Hepatic stellate cell (primary cell): ENCODE measurements at places on chromosomes 4 and X.

DNA sequence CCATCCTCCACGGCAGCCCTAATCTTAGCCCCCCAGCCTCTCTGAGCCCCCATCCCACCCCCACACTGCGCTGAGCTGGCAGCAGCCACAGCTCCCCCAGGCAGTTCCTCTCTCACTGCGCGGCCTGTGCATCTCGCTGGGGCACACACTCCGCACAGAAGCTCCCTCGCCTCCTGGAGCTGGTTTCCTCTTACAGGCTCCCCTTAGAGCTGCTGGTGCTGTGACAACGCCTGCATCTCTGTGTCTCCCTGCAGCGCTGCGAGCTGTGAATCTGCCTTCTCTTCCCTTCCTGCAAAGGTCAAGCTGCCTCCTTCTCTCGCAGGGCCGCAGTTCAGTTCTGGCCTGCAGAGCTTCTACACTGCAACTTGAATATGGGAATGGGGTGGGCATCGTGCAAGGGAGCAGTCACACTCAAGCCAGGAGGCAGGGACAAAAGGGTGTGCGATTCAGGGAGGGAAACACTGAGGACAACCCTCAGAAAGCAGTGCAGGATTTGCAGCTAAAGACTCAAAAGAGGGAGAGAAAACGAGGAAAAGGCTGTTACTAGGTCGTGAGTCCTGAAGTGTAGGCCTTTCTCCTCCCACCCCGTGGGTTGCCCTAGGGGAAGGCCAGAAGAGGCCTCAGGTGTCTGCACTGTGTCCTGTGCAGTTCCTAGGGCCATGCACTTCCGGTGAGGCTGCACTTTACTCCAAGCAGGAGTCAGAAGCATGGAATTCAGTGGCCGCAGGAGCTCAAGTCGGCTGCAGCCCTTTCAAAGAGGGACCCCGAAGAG, 87.0 kb downstream of the BCOR start:
- no peak for DNase-seq

GRCh38 chrX:133482056-133482952, 67.0 kb upstream of the GPC4 start:
- DNase-seq, result no peak

DNA sequence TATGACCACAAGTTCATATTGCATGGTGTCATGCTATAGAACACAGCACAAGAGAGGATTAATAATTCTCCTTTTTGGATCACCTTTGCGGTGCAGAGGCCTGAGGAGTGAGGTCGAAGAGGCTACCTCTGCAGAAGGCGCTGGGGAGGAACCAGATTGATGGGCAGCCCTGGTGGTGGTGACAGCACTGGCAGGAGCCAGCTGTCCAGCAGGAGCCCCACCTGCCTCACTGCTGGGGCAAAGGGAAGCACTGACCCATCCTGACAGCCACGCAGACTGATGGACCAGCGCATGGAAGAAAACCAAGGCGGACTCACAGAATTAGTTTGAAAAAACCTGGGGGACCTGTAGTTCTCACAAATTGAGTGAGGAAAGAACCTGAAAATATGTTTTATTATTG, 50.9 kb downstream of the COX18 start:
- no peak for DNase-seq

GRCh38 chrX:101220662-101221260, 1.2 kb downstream of the DRP2 start:
- no peak for DNase-seq

GRCh38 chr4:93237521-93237920, 591.0 kb upstream of the ATOH1 start:
- no peak for DNase-seq

DNA sequence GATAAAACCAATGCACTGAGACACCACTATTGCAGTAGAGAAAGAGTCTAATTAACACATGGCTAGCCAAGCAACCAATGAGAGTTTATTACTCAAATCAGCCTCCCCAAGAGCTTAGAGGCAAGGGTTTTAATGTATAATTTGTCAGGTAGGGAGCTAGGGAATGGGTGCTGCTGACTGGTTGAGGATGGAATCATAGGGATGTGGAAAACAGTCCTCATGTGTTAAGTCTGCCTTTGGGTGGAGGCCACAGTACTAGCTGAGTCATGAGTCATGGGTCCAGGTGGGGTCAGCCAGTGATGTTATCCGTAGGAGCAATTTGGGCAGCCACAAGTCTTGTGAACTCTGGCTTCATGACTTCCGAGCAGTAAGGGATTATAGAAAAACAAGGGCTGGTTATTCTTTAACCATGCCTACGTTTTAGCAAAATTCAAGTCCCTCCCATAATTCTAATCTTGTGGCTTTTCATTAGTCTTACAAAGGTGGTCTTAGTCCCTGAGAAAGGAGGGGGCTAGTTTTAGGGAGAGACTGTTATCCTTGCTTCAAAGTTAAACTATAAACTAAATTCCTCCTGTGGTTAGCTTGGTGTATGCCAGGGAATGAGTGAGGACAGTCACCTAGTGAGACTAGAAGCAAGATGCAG, 25.1 kb upstream of the PLAC8 start:
- no peak for DNase-seq

GRCh38 chr4:86977621-86978184, 42.9 kb downstream of the AFF1 start:
- peak; percentile 42 for DNase-seq

GRCh38 chr4:168893807-168894206, 116.2 kb downstream of the CBR4 start:
- no peak for DNase-seq

DNA sequence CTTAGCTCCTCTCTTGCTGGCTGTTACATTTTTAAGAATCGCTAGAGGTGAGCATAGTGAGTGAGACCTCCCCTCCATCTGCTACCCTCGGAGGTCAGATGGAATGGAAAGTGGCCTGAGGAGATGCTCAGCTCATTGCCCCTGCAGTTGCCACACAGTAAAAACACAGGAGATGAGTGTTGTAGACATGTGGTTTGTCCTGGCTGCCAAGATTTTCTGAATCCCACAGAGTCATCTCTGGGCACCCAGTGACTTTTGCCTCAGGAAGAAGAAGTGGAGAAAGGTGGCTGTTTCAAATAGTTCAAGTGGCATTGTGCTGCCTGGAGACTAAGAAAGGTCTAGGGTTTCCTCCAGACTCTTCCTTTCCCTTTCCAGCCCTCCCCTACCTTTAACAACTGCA, 271.0 kb downstream of the STK32B start:
- DNase-seq, result no peak

DNA sequence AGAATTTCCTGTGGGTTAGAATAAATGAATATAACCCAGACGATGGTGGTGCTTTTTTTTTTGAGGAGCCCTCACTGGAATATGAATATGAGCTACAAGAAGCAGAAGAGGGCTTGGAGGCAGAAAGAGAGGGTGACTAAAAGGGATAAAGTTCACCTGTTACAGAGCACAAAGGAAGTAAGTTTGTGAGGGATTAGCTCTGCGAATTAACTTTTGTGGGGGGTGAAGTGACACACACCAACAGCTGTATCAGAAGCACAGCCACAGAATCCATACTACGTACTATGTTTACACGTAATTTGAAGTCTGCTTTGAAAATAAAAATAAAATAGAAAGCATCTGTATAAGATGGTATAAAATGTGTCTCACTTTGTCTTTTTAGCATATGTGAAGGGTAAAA, 963.6 kb upstream of the DIAPH2 start:
- DNase-seq, result no peak

GRCh38 chr4:38453253-38453881, 210.6 kb upstream of the KLF3 start:
- DNase-seq, result no peak

- DNase-seq, result no peak
Measured at GRCh38 chr4:88448889-88449288, 8.0 kb upstream of the HERC5 start.

GRCh38 chr4:169756971-169757574, 671 bp downstream of the HPF1 start:
- no peak for DNase-seq

DNA sequence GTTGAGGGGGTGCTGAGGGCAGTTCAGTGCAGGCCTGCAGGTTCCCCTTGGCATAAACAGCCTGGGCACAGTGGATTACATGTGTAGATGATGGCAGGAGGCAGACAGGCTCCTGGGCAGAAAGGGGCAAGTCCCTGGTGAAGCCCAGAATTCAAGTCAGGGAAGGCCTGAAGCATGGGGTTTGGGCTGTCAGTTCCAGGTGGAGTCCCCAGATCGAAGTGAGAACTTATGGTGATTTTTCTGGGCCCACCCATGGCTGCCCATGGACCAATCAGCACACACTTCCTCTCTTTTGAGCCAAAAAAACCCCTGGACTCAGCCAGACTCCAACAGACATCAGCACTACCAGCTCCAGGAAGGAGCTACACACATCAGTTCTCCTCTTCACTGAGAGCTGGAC, 529.1 kb downstream of the PPARGC1A start:
- no peak for DNase-seq

- DNase-seq, result peak; percentile 18
Measured at GRCh38 chr4:47482326-47482725, 2.7 kb upstream of the ATP10D start.

DNA sequence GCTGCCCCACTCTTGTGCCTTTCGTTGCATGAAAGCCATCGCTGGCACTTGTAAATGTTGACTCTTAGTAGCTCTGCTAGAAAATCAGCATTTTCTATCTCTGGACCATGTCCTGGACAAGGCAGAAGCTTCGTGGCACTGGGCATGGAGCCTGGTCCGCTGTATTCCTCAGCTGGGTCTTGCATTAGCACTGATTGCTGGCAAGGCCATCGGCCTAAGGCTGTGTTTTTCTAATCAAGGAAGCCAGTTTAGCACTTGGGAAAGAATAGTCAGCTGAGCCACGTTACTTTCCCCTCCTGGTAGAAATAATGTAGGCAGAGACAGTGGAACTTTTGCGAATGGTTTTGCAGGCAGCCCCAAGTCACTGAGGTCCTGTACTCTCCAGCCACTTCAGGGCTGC, 180.2 kb upstream of the EOLA2 start:
- no peak for DNase-seq

GRCh38 chrX:47229427-47229826, 3.4 kb upstream of the USP11 start:
- no peak for DNase-seq

- no peak for DNase-seq
Measured at GRCh38 chr4:57265831-57266582, 155.8 kb upstream of the IGFBP7 start.

GRCh38 chrX:40471965-40472648, 108.7 kb upstream of the ATP6AP2 start:
- DNase-seq, result peak; percentile 43

- no peak for DNase-seq
Measured at GRCh38 chr4:145625677-145626622, 6.8 kb downstream of the MMAA start.

DNA sequence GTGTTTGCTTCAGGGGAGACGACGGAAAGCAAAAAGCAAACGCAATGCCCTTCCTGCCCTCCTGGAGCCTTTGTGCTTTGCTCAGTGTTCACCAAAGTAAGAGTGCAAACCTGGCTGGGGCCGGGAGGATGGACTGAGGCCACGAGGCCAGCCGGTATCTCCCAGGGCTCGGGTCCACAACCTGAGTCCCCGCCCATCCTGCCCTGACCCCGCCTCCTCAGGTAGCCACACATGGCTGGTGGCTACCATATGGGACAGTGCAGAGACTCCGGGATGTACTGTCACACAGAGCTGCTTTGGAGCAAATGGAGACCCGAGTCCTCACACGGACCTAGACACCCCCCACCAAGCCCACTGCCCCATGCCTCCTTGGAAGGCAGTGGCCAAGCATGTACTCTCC, 4.8 kb downstream of the ATP2B3 start:
- DNase-seq, result no peak

GRCh38 chr4:103092245-103092644, 7.4 kb downstream of the BDH2 start:
- DNase-seq, result no peak

DNA sequence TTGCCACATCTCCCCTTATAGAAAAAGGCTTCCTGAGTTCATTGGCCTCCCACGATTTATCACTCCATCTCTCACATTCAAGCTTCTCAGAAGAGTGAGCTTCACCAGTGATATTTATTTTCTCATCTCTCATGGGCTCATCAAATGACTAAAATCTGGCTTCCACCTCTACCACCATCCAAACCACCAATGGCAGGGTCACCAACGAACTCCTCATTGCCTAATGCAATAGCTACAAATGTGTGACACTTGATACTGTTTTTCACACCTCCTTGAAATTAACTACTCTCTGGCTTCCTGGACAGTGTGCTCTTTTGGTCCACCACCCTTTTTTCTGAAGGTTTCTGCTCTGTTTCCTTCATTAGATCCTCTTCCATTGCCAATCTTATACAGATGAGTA, 129.0 kb downstream of the SH2D1A start:
- DNase-seq, result no peak

DNA sequence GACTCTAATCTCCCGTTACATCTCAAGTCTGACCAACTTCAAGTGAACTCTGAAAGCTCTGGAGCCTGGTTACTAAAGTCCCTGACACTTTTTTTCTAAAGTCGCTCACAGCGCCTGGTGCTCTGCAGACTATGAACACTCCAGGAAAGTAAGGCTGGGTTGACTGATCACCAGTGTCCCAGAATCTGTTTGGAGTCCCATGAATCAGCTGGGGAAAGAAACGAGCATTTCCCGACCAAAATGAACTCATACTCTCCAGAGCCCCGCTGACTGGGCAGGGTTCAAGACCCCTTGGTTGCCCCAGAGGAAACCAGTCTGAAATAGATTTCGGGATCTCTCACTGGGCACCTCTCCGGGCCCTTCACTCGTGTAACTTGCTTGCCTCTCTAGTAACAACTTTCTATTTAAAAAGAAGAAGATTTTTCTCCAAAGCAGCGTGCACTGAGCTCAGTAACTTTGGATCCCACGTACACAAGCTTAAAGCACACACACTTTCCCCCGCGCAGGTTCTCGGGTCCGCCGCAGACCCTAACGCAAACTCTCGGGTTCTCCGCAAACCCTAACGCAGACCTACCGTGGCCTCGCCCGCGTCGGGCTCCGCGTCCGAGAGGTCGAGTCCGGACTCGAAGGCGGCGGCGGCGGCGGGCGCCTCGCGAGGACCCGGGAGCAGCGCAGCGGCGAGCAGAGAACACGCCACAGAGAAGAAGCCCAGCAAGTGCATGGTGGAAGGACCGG, 964 bp downstream of the VEGFC start:
- peak; percentile 46 for DNase-seq

- peak; percentile 6 for DNase-seq
Measured at GRCh38 chrX:66200855-66201795, 37.1 kb downstream of the HEPH start.

DNA sequence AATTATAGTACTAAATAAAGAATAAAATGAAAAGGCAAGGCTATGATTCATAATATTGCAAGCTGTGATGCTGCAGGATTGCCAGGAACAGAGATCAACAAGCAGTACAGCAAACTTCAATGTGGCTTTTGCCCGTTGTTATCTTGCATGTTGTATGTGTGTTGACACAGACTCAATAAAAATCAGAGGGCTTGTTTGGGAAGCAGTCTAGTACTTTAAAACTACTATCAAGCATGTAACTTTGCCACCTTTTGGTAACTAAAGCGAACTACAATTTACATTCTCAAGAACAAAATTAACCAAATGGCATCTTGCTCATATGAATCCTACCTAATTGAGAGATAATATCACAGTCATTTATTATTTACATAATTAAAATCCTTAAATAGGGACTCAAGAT, 79.8 kb upstream of the GPM6A start:
- no peak for DNase-seq

- peak; percentile 23 for DNase-seq
Measured at GRCh38 chrX:131734621-131735020, 190.7 kb downstream of the OR13H1 start.

GRCh38 chrX:109902665-109903064, 100.2 kb upstream of the TMEM164 start:
- no peak for DNase-seq

- DNase-seq, result no peak
Measured at GRCh38 chrX:104427693-104428092, 138.3 kb upstream of the IL1RAPL2 start.

- no peak for DNase-seq
Measured at GRCh38 chrX:21843179-21843578, 3.8 kb downstream of the MBTPS2 start.

GRCh38 chr4:79652232-79652631, 244.2 kb upstream of the GK2 start:
- no peak for DNase-seq
